Glutamatergic neuron (in vitro differentiated cells): ENCODE measurements at places on chromosomes 7 and 10. TPM values are rescaled to one million over a fixed set of nuclear protein-coding genes. Genes with fewer than 3 reads are reported as not detected.

GRCh38 chr10:129580010-129580409 lies 113.0 kb downstream of the MGMT start:
- DNase-seq = no peak

Gene CPEB3
- 8.0 TPM for total RNA-seq

DNA sequence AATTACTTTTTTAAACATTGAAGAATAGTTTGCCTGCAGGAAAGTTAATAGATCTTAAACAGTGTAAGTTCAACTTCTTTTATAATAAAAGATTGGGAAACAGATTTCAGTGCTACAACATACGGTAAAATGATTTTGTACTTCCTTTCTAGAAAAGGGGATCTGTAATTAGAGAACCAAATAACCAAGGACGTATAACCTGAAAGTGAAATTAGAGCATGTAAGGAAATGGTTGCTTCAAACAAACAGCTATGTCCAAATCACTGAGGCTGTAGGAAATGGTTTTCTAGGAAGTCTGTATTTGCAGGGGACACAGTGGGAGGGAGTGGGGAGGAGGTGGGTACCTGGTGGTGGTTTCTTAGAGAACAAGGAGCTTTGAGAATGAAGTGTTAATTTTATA lies 57.9 kb upstream of the EXOC6 start:
- DNase-seq = no peak

GRCh38 chr7:72035266-72035665 lies 376.9 kb downstream of the CALN1 start:
- no peak for DNase-seq

DNA sequence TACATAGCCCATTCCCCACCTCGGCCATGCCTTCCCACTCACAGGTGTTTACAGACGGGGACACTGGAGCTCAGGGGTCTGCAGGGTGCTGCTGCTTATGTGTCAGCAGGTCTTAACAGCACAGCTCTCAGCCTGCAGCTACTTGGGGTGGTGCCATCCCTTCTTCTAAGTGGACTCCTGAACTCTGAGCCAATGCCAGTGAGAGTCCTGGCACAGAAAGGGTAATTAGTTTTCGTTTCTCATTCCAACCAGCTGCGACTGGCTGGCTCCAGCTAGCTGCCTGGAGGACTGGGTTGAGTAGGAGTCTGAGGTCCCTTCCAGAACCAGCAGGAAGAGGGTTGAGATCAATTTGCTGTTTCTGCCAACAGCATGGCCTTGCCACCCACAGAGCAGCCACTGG lies 88.3 kb upstream of the AGK start:
- DNase-seq = no peak
